ENCODE measurements at places on chromosomes 5 and 9.
A peak's percentile ranks its signal among the peaks of the same experiment; 100 is the strongest.

- no peak for DNase-seq
These were observed 155.4 kb downstream of the PRDM6 start for GRCh38 chr5:123244458-123244857.

- DNase-seq, result peak; percentile 44
These were observed 394.9 kb downstream of the GADD45G start for GRCh38 chr9:89999534-90000370.

GRCh38 chr9:120937596-120937995 lies 11.0 kb upstream of the TRAF1 start:
- DNase-seq, result no peak

GRCh38 chr9:133958756-133959155 lies 33.4 kb downstream of the VAV2 start:
- no peak for DNase-seq

DNA sequence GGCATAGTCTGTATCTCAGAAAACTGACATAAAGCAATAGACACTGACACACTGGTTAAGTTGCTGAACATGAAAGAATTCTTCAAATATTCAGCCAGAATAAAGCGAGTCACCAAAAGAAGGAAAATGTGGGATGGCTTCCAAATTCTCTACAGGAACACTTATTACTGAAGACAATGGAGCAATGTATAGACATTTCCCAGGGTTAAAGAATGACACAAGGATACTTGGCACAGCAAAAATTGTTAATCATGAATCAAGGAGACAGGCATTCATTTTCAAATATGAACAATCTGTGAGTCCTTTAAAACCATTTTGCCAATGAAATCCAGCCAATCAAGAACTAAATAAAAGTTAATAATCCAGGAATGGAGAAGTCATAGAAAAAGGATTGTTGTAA lies 92.5 kb downstream of the MTX3 start:
- no peak for DNase-seq

GRCh38 chr5:7412409-7412808 lies 16.5 kb downstream of the ADCY2 start:
- no peak for DNase-seq

DNA sequence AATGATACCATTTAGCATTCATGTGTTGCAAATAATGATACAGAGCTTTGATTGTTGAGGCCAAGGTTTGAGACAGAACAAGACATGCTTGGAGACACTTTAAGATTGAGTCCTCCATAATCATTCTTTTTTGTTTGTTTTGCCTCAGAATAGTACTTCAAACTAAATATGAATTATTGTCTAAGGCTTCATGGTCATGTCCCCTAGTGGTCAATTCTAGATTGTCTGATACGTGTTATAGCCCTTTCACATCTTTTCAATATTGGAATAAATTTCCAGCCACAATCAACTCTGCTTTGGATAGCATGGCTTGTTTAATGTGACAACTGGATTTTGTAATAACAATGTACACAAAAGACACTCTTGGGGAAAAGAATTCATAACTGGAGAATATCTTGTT lies 64.2 kb downstream of the PRLR start:
- DNase-seq, result no peak

DNA sequence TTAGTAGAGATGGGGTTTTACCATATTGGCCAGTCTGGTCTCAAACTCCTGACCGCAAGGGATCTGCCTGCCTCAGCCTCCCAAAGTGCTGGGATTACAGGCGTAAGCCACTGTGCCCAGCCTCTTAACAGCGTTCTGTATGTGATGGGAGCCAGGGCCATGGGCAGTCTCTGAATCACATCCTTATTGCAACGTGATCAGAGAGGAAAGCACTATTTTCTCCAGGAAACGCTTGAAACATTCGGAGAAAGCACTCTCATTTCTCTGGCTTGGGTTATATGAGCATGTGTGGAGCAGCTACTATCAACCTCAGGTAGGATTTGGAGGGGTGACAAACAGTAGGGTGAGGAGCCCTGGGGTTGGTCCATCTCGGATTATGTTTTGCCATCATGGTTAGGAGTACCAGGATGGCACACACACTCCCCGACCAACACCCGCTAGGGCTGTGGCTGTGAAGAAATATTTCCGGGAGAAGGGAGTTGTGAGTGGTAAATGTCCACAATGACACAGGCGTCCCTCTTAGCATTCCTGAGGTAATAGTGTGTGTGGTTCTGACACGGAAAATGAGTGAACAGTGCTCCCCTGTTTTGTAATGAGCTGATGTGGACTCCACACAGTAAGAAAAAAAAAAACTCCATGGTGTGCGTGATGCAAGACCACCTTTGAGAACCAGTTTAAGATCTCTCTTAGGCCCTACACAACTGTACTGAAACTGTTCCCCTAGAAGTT lies 406.2 kb upstream of the ZNF608 start:
- no peak for DNase-seq

DNA sequence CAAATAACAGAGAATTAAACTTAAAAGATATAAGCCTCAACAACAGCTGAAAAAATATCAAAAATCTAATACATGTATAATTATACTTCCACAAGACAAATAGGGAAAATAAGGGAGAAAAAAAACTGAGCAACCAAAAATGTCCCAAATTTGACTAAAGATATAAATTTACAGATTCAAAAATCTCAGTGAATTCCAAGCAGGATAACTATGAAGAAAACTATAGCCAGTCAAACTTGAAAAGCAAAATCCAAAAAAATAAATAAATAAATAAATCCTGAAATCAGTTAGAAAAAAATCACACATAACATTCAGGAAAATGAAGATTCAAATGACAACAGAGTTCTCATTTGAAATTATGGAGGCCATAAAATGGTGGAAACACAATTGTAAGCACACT lies 56.7 kb downstream of the AGTPBP1 start:
- DNase-seq, result no peak

DNA sequence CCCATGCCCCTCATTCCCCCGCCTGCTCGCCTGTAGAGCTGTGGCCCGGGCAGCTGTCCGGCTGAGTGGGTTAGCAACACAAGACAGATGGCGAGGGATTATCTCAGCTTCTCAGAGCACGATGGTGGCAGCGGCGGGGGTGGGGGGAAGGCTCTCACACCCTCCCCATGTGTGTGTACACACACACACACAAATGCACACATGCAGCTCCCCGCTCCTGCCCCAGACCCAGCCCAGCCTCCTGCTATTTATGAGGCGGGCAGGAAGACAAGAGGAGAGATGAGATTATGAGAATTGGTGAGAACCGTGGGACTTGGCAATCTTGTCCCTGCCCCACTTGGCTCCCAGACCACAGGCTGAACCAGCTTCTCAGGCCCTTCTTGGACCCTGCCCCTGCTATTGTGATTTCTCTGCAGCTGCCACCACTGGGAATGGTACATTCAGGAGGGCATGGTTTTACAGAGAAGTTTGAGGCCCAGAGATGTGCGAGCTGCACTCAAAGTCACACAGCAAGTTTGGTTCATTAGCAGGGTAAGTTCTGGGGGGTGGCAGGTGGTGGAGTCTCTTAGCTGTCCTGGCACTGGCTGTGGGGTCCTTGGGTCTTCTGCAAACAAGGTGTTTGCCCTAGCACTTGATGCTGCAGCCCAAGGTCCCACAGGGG lies 51.0 kb upstream of the PSD2 start:
- no peak for DNase-seq

- no peak for DNase-seq
These were observed 236.0 kb downstream of the CD180 start for GRCh38 chr5:66960369-66961137.

GRCh38 chr5:81495286-81495685 lies 101.4 kb upstream of the ACOT12 start:
- DNase-seq, result no peak

DNA sequence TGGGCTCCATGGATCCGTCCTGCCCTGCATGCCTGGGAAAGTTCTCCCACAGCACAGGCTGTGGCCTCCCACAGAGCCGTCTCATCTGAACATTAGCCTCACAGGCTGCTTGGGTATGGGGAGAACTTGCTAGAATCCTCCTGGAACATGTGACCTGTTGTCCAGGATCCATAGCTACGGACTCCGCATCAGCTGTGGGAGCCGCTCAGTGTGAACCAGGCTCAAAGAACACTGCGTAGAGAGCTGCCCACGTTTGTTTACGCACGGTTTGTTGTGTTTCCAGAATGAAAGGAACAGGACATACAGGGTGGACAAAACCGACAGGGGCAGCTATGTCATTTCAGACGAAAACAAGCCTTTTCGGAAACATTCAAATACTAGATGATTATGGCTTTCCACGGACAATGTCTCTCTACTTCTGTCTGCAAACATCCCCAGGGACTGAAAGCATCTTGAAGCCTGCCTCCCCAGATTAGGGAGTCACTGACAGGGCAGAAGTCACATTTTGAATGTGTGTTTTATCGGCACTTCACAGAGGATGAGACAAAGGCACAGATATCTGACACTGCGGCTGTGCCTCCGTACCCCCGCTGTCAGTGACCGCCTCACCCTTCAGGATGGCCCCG lies 390.3 kb downstream of the GADD45G start:
- no peak for DNase-seq

DNA sequence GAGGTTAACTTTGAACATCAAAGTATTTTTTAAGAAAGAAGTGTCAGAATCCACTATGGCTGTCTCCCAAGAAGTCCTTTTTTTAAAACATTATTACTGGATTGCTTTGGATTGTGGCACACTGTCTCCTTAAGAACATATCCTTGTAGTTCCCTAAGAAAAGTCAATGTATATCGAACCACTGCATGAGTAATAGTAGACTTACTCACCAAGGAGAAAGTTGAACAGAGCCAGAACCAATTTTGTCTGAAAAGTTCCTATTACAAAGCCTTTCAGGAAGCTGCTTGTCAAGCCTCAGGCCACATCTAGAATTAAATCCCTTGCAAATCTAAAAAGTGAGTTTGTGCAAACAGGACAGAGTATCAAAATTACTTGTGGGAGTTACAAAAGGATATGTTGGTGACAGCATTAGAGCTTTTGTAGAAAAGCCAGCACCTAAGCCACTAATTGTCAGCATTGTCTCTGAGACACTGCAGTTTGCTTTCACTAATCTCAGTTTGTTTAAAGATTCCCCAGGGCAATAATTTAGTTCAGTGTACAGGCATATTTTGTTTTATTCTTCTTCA lies 195.4 kb downstream of the MPDZ start:
- DNase-seq, result no peak

- DNase-seq, result no peak
These were observed 8.9 kb upstream of the SH3TC2 start for GRCh38 chr5:149071756-149072155.

DNA sequence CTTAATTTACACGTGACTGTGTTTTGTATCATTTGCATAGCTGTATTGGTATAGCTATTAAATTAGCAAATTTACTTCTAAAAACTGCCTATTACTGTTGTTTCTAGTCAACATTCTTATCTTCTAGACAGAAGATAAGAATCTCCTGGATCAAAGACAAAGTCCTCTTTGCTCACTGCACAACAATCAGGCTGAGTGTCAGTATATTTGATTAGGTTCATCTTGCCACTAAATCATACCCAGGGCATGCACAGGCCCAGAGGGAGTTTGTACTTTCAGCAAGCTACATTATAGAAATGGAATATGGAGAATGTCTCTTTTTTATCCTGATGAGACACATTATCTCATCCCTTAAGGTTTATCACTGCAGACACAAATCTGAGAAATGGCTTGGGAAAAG lies 579.1 kb downstream of the SLCO4C1 start:
- DNase-seq, result no peak

GRCh38 chr5:177105691-177106476 lies 19.2 kb downstream of the FGFR4 start:
- no peak for DNase-seq

DNA sequence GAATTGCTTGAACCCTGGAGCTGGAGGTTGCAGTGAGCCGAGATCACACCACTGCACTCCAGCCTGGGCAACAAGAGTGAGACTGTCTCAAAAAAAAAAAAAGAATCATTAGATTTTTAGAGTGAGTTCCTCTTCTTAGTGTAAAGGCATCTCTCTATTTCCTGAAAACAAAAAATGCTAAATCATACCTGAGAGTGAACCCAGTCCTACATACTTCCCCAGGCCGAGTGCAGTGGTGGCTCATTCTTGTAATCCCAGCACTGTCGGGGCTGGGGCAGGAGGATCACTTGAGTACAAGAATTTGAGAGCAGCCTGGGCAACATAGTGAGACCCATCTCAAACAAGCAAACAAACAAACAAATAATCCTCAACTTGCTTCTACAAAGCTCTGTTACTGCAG lies 38.2 kb upstream of the LPAR1 start:
- no peak for DNase-seq

DNA sequence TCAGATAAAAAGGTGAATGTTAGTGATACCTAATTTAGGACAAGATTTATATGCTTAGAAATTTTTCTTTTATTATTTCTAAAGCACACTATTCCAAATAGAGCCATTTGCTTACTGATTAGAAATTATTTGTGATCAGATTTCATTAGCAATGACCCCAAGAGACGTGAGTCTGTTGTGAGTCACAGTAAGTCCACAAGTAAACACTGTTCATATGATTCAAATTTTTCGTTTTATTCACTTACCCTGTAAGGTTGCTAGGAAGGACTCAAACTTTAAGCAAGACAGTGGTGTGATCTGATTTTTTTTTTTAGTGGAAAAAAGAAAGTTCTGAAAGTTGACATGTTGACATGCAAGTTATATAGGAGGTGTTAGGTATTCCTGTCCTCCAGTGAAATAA lies 1.2 kb downstream of the CARD6 start:
- no peak for DNase-seq

DNA sequence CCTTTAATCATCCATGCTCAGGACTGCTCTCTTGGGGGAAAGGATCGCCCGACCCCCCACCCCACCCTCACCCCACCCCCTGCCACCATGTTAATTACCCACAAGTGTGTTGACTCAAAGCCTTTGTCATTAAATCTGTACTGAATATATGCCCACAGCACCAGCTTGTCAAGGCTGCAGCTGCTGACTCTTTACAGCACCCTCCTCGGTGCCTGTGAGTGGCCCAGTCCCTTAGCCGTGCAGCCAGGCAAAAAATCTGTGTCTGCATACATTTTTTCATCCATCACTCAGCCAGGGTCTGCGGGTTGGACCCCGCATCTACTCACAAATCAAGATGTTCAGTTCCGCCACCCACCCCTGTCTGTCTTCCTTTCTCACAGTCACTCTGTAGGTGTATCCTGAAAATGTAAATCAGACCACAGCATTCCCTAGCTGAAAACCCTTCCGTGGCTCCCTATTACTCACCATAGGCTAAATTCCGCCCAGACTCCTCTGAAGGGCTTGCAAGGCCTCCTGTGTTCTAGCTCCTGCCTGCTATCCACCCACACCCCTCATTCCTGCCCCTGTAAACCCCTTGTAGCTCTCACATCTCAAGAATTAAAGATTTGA lies 53.7 kb upstream of the KCNIP1 start:
- DNase-seq, result no peak
